ENCODE measurements at places on chromosomes 2 and 18.
A peak's percentile ranks its signal among the peaks of the same experiment; 100 is the strongest.

DNA sequence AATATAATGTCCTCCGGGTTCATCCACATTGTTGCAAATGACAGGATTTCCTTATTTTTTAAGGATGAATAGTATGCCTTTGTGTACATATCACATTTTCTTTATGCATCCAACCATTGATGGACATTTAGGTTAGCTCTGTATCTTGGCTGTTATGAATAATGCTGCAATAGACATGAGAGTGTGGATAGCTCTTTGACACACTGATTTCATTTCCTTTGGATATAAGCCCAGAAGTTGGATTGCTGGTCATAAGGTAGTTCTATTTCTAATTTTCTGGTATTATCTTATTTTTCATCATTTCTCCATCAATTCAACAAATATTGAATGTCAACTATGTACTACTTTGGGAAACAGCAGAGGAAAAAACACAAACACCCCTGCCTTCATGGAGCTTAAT, 423.3 kb downstream of the MTX2 start:
- DNase-seq, result no peak

DNA sequence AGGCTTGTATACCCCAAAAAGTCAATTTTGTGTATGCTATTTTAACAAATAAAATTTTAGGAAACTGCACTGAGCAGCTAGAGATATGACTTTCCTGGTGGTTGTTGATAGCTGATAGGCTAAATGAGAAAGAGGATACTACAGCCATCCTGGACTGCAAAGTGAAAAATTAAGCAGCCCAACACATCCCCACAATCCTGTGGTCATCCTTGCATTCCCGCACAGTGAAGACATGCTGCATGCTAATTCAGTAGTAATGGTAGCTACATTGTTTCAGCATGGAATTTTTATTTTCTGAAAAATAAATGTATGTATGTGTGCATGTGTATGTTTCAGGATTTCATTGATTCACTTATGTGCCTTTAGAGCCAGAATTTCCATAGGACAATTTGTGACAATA, 124.2 kb upstream of the CCDC68 start:
- DNase-seq, result peak; percentile 58

GRCh38 chr2:216216951-216217903, 108.1 kb downstream of the XRCC5 start:
- DNase-seq, result peak; percentile 34

- no peak for DNase-seq
Measured at GRCh38 chr2:3102922-3103569, 274.6 kb downstream of the EIPR1 start.

DNA sequence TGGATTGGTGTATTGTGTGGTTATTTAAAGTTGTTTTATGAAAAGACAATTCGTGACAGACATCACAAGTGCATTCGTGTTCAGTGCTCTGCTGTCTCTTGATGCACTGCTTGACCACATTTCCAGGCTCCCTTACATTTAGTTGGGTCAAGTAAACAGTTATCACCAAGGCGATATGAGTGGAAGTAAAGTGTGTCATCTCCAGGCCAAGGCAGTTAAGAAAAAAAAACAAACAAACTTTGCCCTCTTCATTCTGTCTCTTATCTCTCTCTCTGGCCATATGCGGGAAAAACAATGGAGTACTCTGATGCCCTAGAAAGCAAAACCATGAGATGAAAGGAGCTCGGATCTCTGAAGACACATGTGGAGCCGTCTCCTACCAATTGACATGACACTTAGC, 131.1 kb downstream of the DSEL start:
- no peak for DNase-seq

- DNase-seq, result no peak
Measured at GRCh38 chr2:143078104-143078503, 51.1 kb upstream of the ARHGAP15 start.

GRCh38 chr2:143355870-143356269, 226.7 kb downstream of the ARHGAP15 start:
- DNase-seq, result no peak

DNA sequence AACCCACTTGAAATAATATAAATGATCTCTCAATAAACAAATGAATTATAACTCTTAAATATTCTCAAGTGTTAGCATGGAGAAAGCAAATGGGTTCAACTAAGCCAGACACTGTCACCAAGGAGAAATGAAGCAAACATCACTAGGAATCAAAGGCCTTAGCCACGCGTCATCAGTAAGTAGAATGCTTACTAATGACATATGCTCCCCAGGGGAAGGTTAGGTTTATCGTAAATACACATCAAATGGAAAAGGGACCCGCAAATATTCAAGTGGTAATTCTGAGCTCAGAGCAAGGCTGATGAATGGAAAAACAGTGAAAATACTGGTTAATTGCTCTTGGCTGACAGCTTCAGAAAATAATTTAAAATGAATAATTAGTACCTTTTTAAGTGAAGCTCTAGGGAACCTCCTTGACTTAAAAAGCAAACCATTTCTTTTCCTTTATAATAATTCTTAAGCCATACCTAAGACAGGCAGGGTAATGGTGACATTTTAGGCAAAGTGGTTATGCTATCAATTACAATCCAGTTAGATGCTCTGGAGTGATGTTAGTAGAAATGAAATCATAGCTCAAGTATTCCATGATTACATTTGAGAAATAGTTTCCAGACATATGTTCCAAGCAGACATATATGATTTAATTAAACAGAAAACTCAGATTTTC, 101.5 kb downstream of the ALPK2 start:
- peak; percentile 62 for DNase-seq

DNA sequence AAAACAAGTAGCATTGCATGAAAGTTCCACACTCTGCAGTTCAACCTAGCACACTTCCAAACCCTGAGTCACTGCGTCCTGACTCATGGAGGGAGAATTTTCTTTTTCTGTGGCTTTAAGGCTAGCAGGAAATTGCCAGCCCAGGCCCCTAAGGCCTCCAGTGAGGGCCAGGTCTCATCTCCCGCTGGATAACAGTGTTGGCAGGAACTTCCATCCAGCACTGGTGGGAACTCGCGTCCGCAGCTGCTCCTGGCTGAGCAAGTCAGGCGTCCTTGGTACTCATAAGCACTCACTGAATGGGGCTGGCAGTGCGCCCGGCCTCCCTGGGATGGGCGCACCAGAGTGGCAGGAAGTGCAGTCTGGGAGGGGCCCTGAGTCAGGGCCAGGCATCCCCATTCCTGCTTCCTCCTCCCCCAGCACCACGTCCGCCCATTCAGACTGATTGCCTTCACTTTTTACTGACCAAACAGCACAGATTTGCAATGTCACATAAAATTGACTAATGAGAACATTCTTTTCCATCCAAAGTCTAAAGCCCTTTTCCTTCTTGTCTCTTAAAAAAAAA, 14.3 kb downstream of the MALL start:
- peak; percentile 100 for DNase-seq

- no peak for DNase-seq
Measured at GRCh38 chr18:77879829-77880228, 630.2 kb downstream of the GALR1 start.

- peak; percentile 35 for DNase-seq
Measured at GRCh38 chr18:33839452-33840211, 261.6 kb downstream of the ASXL3 start.

DNA sequence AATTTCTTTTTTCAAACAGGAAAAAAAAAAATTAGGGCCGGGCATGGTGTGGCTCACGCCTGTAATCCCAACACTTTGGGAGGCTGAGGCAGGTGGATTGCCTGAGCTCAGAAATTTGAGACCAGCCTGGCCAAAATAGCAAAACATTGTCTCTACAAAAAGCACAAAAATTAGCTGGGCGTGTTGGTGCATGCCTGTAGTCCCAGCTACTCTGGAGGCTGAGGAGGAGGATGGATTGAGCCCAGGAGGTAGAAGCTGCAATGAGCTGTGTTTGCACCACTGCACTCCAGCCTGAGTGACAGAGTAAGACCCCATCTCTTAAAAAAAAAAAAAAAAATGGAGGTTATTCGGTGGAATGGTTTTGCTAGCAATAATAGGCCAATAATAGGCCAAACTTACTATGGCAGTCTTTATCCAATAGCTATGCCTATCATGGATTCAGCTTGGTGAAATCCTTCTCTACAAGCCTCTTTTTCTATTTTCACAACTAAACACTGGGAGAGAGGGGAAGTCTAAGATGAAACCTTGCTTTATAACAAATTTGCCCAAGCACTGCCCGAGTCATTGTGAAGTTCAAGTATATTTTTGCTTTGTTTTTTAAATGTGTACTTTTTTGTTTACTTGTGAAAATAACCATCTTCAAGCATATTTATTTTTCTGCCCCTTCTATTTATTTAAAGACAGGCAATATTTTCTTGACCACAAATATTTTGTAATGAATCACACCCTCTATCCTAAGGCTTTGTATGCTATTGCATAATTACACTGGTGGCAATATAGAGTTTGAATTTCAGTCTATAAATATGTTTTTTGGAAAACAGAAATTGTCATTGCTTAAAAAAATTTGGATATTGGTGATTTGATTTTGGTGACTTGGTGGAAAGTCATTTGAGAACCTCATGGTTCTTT, 20.0 kb upstream of the KYNU start:
- peak; percentile 25 for DNase-seq

- DNase-seq, result peak; percentile 22
Measured at GRCh38 chr2:25250331-25251070, 82.1 kb upstream of the POMC start.

DNA sequence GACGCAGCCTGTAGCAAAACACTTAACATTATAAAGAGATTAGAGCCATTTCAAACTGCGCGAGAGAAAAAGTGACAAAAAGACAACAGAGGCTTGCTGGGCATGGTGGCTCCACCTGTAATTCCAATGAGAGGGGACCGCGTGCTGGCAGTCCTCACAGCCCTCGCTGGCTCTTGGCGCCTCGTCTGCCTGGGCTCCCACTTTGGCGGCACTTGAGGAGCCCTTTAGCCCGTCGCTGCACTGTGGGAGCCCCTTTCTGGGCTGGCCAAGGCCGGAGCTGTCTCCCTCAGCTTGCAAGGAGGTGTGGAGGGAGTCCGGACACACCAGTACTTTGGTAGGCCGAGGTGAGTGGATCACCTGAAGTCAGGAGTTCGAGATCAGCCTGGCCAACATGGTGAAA, 9.3 kb upstream of the IFIH1 start:
- DNase-seq, result no peak

GRCh38 chr2:239143858-239144712, 256.7 kb downstream of the HDAC4 start:
- DNase-seq, result peak; percentile 54

DNA sequence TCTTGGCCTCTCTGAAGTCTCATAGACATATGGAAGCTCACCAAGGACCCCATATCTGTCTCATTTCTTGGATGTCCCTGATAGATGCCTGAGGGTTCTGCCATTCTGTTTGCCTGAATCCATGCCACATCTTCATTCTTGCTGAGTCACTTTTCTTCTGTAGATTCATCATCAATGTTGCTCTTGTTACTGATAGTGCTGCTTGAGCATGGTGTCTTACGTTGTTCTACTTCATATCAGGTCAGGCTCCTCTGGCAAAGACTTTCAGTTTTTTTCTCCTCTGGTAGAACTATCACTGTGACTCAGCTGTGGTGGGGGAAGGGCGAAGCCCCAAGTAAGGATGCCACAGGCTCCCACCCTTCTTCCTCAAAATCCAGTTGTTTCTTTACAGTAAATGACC, 885.2 kb downstream of the DCDC2C start:
- no peak for DNase-seq

GRCh38 chr2:237159006-237159911, 73.6 kb downstream of the COPS8 start:
- DNase-seq, result no peak

DNA sequence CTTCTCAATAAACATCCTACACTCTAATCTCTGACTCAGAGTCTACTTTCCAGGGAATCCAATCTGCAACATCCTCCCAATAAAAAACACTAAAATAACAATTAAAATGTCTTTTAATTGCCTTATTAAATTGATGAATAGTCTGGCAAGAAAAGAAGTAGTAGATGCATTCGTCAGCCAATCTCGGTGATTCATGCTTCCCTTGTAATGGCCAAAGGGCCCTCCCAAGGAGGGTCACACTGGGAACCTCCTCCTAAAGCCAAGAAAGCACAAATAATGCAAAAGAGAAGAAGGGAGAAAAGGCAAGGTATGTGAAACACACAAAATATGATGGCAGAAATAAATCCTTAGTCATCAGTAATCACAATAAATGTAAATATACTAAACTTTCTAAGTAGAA, 16.8 kb downstream of the ST8SIA5 start:
- no peak for DNase-seq

GRCh38 chr2:112877423-112877822, 33.5 kb upstream of the IL37 start:
- DNase-seq, result peak; percentile 51

DNA sequence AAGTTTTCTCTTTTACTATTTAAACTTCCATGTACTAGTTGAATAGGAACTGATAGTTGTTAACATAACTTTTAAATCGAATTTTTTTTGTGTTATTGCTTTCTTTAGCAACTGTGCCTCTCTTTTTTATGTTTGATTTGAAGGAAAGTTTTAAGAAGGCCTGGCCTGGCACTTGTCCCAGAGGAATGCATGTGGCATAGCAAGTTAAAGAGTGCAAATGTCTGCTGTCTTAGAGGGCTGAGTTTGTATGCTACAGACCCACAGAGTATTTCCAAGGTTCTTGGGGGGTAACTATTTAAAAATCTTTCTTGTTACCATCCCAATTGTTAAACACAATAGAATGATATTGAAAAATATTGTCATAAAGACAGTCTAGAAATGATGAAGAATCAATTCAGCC, 47.0 kb downstream of the MTCL1 start:
- peak; percentile 69 for DNase-seq

DNA sequence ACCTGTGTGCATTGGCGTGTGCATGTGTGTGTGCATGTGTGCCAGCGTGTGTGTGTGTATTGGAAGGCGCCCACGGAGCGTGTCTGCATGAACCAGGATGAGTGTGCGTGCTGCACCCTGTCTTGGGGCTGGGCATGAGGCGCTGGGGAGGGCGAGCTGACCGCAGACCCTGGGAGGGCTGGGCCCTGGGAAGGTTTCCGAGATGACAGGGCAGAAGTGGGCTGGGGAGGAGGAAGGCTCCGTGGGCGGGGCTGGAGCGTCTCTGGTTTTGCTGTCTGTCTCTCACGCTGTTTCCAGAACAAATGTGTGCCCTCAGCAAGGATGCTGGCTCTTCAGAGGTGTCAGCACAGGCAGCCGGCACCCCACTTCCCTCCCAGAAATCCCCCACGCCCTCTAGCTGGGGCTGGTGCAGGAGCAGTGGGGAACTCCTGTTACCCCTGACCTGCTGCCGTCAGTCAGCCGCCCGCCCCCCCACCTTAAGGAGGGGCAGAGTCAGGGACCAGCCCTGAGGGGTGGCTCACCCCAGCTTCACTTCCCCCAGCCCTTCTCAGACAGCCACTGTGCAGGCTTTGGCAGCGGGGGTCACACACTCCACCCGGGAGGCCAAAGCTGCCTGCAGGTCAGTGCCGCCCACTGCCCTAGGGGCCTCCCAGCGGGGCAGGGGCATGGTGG, at the start of gene GPR35:
GPR35 (plus strand) TSS at position 531 of the 672 bp plus-strand sequence. CDS start 4,473 bp downstream, outside the sequence.
- peak; percentile 76 for DNase-seq

DNA sequence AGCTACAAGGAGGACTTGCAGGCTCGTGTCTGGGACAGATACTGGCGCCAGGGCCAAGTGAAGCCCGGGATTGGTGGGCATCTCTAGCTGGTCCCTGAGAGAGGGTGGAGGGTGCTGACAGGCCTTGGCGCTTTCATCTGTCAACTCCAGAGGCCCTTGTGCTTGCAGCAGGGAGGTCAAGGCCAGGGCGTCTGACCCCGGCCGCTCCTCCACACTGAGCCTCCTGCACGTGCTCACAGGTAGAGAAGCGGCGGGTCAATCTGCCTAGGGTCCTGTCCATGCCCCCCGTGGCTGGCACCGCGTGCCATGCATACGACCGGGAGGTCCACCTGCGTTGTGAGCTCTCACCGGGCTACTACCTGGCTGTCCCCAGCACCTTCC, 9.5 kb downstream of the CAPN10 start:
- no peak for DNase-seq

Data from AG10803 (cell line).